ENCODE measurements at places on chromosomes 12 and 14.

DNA sequence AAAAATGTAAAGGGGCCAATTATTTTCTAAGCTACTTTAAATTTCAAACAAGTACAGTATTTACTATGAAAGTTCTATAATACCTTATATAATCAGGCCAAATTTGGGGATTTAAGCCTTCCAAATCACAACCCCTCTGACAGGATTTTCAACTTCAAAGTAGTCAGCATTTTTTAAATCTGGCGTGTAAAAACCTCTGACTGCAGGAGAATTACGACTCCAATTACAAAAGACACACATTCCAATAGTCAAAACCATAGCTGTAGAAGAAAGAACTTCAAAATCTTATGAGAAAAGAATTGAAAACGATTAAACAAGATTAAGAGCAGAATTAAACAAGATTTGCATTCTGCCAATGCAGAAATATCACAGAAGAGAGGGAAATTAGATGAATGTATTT lies 12.7 kb downstream of the OSBPL8 start:
- DNase-seq, result no peak

DNA sequence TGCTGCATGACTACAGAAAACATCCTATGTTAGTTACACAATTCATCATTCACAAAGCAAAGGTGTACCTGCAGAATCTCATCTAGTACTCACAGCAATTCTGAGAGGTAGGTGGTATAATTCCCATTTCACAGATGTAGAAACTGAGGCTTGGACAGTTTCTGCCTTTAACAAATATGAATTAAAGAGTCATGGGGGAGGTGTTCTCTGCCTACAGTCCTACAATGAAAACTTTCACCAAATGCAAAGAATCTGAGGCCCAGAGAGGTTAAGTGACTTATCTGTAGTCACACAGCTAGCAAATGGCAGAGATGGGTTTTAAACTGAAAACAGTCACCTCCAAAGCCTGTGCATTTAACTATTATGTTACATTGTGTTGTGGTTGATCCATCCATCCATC lies 171.6 kb upstream of the WSCD2 start:
- DNase-seq, result no peak

DNA sequence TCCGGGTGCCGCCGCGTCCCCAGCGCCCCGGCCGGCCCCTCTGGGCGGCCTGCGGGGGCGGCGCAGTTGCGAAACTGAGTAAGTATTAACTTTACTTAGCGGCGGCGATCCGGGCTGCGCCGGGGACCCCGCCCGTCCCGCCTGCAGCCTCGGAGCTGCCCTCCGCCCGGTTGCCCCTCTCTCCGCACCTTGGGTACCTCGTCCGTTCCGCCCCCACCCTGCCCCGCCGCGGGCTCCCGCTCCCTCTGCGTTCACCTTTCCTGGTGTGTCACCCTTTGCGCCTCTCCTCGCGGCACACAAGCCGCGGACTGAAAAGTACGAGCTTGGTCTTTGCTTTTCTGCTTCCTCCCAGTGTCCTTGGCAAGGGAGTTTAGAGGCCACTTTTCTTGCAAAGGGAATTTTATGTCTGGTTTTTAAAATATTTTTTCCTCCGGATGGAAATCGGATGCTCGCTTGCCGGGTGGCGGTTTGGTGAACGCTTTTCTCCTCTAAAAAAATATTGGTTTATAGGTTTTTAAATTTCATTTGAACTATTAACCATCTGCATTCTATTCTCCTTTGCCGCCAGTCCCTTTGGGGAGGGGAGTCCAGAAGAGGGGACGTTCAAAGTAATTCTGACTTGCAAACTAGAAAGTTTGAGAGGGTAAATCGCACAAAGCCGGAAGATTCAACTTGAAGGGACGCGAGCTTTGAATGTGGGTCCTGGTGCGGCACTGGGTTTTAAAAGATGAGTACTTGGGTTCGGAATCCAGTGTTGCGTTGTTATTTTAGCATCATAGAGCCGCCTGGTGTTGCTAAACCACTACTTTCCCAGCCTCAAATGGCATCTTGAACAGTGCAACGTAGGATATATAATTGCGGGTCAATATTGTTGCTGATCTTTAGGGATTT lies 834 bp downstream of the RASSF8 start:
- DNase-seq, result no peak

DNA sequence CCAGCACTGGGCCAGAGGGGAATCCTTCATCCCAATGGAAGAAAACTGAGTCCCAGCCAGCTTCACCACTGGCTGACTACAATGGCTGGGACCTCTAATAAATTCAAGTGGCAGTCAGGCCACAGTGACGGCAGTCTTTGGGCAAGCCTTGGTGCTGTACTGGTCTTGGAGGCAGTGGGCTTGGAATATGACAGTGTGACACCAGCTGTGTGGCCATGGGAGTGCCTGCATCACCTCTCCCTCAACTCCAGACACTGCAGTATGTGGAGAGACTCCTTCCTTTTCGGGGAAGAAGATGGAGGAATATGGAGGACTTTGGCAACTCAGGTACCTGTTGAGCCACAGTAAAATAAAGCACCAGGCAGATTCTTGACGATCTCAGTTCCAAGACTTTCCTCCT lies 16.0 kb upstream of the CD163L1 start:
- no peak for DNase-seq

DNA sequence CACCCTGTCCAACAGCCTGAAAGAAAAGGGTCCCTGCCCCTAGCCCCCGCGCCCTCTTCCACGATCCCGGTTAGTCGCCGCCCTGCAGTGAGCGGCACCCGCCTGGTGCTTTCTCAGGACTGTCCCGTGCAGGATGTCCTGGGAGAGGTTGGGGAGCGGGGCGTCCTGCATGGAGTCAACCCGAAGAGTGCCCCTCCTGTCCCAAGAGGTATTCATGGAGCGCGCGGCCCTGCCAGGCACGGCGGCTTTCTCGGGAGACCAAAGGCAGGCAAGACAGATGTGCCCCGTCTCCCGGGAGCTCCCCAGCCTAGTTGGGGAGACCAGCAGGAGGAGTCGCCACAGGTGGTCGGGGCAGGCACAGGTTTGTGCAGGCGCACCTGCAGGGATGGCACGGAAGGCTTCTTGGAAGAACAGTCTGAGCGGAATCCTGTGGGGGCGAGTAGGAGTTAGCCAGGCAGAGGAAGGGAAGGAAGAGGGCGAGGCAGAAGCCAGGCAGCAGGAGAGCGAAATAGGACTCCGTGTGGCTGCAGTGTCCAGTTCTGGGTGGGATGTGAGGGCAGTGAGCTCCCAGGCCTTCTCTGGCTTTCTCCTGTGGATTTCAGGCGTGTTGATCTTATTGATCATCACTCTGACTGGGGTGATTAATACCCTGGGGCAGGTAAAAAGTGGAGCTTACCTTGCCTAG lies 723 bp downstream of the SIVA1 start:
- DNase-seq, result no peak

- DNase-seq, result no peak
Measured at GRCh38 chr12:6701078-6701768, 608 bp upstream of the PIANP start.

DNA sequence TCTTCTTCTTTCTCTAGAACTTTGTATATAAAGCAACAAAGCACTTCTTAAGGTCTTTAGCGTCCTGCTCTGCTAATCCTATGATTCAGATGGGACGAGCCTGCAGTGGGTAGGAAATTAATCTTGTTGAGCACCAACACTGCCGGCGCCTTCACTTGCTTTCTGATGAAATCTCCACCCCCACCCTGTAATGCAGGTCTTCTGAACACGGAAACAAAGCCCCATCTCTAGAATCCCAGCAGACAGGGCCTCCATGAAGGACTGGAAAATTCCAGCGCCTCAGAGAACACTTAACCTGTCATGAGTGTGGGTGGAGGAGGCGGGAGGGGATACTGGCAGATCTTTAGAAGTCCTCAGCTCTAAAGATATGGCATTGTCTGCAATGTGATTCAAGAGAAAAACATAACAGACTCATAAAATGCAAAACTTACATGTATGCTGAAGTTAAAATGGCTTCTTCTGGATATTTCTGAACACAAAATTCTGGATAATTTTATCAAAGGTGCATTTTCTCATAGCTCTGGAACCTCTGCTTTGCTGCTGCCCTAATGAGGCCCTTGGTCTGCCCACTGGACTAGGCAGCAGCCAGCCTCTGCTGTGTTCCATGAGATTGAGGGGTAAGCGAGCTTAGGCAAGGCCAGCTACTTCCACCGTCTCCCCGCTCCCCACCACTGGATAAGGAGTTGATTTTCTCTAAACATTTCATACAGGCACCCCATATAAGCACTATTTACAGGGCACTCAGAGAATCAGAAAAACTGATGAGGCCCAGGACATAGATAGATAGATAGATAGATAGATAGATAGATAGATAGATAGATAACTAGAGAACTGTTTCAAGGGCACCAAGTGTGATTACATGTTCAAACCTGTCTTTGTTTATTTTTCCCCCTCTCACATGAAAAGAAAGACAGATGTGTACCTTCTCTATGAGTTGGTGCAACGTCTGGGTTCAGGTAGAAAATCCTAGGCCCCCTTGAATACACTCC lies 43.1 kb downstream of the ZFP36L1 start:
- no peak for DNase-seq

GRCh38 chr14:30077946-30078345 lies 150.3 kb upstream of the PRKD1 start:
- no peak for DNase-seq

DNA sequence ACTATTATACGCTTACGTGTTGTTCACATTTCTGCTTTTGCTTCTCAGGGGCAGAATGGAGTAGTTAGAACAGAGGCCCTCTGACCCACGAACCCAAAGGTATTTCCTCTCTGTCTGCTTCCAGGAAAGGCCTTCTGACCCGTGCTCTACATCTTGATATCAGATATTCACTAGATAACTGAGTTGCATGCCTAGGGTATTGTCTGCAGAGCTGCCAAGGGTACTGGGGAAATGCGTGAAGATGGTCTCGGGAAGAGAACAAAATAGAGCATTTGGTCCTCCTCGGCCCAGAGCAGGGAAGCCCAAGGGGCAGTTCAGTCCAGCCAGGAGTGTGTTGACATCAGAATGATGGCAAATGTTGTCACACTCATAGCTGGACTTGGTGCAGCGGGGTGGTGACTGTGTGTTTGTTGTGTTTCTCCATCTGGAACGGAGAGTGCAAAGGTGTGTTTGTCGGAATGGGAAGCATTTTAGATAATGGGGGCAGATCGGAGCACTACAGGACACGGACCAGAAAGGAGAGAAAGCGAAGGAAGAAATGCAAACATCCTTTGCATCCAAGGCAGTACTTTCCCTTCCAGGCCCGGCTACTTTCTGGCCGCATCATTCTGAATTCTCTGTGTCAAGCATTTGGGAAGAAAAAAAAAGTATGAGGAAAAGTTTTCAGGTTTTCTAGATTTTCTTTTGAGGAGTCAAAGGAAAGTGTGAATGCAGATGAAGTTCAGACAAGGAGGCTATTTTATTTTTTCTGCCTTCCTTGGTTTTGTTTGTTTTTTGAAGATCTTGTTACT lies 8.1 kb downstream of the GLT1D1 start:
- DNase-seq, result no peak

DNA sequence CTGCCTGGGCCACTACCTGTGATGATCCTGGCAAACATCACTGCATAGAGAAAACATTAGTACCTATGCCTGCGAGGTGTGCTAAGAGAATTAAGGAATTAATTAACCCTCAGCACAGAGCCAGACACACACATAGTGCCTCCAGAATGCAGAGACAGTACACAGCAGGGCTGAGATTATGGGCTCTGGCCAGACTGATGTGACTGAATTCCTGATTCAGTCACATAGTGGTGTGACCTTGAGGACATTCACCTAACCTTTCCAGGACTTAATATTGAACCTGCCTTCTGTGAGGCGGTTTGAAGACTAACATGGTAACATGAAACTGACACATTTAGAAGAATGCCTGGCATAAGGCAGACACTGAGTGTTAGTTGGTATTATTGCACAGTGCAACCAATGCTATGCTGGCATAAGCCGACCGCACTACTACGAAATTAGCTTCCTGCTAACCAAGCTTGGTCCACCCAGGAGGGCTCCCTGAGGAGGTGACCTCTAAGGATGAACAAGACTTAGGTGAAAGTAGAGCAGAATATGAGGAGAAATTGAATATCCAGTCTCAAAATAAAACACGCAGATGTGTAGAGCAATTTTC lies 32.0 kb upstream of the SELPLG start:
- DNase-seq, result no peak

GRCh38 chr12:22978962-22979361 lies 354.0 kb downstream of the ETNK1 start:
- no peak for DNase-seq

DNA sequence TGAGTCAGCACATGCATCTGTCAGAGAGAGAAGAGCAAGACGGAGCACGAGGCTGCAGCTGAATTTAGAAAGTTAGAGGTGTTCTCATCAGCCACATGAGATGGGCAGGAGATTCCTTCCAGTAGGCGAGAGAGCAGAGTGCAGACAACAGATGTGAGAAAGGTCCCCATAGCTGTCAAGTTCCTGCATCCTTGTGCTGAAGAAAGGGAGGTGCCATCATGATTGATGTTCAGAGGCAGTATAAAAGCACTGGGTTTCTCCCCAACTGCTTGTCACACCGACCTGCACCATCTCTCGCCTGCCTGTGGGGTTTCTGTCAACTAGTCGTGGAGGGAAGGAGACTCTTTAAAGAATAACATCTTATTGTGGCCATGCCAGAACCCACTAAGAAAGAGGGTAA lies at the start of gene MYBPC1:
MYBPC1 (plus strand) TSS at position 272 of the 400 bp plus-strand sequence; CDS start at position 372, 100 bp downstream.
- DNase-seq, result no peak

GRCh38 chr14:104724981-104725771 lies 1.1 kb downstream of the ADSS1 start:
- DNase-seq, result no peak

DNA sequence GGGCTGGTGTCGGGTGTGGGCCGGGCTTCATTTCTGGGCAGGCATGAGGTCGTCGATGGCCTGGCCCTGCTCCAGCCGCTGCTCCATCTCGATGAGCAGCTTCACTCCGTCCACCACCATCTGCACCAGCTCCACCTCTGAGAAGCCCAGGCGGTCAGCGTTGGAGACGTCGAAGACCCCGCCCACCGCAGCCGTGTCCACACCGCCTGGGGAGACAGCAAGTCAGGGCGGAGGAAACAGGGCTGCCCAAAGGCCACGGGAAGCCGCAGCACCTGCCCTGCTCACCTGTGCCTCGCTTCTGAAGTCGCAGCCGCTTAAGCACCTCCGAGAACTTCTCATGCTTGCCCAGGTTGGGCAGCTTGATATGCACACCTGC lies 2.8 kb downstream of the CKB start:
- DNase-seq, result no peak

DNA sequence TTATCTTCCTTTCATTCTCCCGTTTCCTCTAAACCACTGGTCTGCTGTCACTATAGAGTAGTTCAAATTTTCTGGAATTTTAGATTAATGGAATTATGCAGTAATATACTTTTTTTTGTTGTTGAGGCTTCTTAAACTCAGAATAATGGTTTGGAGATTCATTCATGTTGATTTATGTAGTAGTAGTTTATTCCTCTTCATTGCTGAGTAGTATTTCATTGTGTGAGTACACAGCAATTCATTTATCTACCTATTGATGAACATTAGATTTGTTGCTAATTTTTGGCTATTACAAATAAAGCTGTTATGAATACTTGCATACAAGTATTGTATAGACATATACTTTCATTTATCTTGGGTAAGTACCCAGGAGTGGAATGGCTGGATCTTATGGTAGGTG lies 7.2 kb downstream of the RASSF8 start:
- no peak for DNase-seq
